Activated CD8-positive, alpha-beta memory T cell treated with anti-CD3 and anti-CD28 coated beads for 24 hours (primary cell): ENCODE measurements at places on chromosomes 5 and 9.

GRCh38 chr9:127132375-127132774, 9.9 kb upstream of the ANGPTL2 start:
- no peak for DNase-seq

- no peak for DNase-seq
Observed at GRCh38 chr5:81754621-81755020, 3.7 kb upstream of the SSBP2 start.

GRCh38 chr9:114238472-114238871, 83.1 kb downstream of the COL27A1 start:
- no peak for DNase-seq

DNA sequence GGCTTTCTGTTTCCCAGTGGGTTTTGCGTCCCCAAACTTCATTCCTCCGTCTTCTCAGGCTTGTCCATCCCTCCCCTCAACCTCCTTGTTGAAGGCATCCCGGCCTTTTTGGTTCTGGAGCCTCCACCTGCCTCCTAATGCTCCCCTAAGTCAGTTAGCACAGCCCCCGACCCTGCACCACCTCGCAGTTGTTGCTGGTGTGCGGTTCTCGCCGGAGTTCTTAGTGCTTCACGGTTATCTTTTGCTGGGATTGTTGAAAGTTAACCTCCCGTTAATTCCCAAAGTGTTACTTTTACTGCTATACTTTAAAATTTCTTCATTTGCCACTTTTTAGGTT, 447 bp downstream of the UBLCP1 start:
- DNase-seq, result no peak

DNA sequence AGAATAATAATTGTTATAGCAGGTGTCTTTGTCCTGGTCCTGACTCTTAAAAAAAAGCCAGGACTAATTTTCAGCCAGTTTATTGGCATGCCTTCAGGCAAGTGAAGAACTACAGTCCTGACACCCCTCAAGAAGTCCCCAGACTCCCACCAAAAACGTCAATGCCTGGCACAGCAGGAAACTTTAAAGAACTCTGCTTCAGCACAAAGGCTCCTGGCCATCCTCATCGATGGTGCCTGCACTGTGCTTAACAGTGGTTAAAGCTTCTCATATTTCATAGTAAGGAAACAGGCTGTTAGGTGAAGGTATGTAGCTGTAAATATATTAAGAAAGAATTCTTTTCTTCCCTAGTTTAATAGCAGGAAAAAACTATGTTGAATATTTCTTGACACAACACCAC, 280.1 kb upstream of the PUM3 start:
- DNase-seq, result no peak

- DNase-seq, result no peak
Observed at GRCh38 chr9:135551031-135551430, 5.1 kb downstream of the OBP2A start.

- DNase-seq, result no peak
Observed at GRCh38 chr5:68562308-68562707, 346.8 kb downstream of the PIK3R1 start.

DNA sequence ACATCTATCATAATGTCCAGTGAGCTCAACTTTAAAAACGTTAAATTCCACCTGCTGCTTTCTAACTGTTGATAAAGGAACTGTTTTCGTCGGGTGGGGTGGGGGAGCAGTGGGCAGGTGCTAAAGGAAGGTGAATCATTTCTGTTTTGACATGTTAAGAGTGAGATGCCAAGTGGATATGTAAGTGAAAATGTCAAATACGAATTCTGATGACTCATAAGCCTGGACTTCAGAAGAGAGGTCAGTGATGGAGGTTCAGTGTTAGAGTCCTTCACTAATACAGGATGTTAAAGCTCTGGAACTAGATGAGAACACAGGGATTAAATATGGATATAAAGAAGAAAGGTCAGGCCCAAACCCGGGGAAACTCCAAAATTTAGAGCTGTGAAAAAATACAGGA, 617.9 kb upstream of the CTNND2 start:
- DNase-seq, result no peak

DNA sequence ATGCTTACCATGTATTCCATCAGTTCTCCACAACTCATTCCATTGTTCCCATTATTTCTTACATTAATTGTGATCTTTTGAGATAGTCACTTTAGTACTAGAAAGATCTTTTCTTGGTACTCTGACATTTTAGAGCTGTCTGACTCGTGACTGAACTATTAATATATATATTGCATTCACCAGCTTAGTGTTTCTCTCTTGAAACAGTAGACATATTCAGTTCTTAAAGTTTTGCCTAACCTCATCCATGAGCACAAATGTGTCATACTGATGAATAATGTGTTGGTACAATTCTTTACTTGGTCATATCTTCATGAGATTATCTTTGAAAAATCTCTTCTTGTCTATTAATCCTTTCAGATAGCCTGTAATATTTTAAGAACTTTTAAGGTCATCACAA, 74.3 kb downstream of the NLN start:
- DNase-seq, result no peak

DNA sequence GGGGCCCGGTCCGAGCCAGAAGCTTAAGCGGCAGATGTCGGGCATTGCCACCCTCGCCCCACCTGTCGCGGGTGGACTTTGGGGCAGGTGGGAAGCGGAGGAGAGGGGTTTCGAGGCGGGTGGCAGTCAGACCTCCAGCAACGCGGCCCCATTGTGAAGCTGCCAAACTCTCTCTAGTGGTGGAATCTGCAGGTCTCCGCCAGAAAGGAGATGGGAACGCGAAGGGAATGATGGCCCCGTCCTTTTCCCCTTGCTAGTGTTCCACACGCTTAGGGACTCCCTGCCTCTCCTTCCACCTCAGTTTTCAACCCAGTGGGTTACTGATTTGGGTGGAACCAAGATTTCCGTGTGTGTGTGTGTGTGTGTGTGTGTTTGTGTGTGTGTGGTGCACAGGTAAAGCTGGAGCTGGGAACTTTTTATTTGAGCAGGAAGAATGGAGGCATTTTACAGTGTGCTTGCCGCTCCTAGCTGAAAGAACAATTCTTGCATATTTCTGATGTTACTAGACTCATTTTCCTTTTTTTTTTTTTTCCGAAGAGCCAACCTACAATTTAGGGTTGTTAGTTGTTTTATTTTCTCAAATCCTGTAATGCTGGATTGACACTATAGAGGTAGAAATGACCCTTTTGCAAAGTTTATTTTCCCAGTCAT, 1.3 kb downstream of the MACIR start:
- no peak for DNase-seq

DNA sequence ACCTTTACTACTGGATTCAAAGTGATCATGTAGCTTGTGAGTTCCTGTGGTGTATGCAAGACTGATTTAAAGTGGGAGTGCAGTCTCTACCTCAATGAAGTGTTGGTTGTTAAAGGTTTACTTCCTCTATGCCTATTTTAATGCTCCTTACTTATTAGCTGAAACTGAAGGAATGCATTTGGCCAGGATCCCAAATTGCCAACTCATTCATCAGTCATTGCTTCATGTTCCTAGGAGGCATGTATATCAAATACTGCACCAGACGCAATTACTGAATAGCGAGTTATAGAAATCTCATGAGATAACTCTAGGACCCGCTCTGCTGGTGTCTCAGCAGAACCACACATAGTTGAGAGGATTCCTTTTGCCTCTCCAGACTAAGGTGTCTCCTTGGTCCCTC, 143.0 kb upstream of the RPS23 start:
- no peak for DNase-seq

DNA sequence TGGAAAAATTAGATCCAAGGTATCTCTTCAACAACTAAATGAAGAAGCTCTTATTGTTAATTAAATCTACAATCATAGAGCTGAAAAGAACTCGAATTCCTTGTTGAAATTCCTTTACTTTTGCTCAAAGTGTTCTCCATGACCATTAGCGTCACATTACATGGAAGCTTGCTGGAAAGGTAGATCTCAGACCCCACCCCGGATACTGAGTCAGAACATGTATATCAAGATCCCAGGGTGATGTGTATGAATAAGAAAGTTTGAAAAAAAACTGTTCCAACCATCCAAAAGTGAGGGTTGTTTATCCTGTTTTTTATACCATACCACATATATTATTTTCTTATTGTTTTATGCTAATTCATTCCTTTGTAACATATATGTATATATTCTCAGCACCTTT, 237.1 kb upstream of the PUM3 start:
- no peak for DNase-seq

GRCh38 chr5:150633429-150633828, 7.0 kb upstream of the SYNPO start:
- no peak for DNase-seq

DNA sequence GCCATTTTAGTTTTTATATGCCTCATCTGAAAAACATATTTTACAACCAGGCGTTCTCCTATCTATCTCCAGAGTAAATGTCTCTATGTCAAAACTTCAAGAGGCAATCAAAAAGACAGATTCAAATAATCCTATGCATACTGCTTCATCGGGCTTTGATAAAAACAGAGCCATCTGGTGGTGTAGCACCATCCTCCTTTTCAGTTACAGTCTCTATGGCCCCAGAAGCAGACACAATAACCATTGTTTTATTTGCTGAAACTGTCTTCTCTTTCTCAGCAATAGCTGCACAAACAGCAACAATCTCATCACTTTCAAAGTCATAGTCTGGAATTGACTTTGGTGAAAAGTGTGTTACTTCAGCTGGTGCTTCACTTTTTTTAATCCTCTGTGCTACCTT, 36.3 kb downstream of the PTGER4 start:
- no peak for DNase-seq

DNA sequence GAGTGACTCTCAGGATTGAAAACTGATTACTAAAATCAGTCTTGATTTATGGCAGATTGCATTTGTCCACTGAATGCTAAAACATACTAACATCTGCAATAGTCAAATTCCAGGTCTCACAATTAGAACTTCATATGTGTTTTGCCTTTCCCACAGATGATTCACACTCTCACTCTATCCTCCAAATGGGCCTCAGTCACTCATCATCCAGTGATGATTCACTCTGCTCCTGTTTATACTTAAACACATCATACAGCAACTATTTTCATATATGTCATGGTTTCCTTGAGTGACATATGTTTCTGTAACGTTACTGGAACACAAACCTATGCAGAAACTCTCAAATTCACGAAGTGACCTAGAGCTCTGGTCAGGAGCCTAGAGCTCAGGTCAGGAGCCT, 512.9 kb downstream of the HINT1 start:
- no peak for DNase-seq

DNA sequence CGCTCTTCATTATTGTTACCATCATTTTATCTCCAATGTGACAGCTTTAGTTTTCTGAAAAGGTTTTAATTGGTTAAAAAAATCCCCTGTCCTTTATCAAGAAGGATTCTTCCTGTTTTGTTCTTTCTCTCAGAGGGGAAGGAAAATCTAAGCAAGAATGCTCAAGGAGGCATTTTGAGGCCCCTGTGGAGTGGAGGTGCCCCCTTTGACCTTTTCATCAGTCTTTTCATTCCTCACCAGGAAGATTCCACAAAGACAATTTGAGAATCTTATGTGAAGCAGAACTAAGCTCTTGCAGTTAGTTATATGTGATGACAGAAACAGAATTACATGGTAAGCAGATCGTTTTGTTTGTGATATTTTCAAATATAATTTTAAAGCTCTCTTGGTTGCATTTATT, 489.6 kb downstream of the MAN2A1 start:
- DNase-seq, result no peak

DNA sequence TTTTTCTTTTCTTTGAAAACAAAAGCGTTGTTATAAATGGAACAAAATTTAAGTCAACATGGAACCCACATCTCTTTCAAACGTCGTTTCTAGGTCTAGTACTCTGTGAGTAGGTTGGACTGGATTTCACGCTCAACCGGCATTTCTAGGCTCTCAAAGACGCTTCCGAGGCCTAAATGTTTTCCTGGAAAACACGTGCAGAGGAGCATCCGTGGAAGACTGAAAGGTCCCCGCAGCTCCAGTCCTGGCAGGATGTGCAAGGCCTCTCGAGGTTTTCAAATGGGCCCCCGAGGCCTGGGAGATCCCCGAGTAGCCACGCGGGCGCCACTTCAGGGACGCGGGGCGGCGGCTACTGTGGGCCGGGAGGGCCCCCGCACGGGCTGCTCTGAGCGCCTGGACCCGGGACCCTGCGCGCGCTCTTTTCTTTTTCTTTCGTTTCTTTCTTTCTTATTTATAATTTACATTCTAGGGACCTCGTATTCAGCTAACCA, 4.2 kb upstream of the IRX2 start:
- no peak for DNase-seq
